ENCODE measurements at places on chromosomes 6 and 20. TPM values are rescaled to one million over a fixed set of nuclear protein-coding genes. Genes with fewer than 3 reads are reported as not detected.

Gene SLC4A11
- total RNA-seq, result 0.57 TPM

Gene BMP5
- total RNA-seq, result 1.4 TPM

Gene EYS
- not detected for total RNA-seq

Gene ZNF165
- 0.71 TPM for total RNA-seq

Gene PERP
- 47.4 TPM for total RNA-seq

Gene SLC12A5
- total RNA-seq, result not detected

Gene ADGRG6
- total RNA-seq, result 15.3 TPM

Measured in Daoy (cell line).